Temporal lobe (tissue), 4 donors: ENCODE measurements at places on chromosomes 12 and 14. TPM values are rescaled to one million over a fixed set of nuclear protein-coding genes. Genes with fewer than 3 reads are reported as not detected.

The CACNA2D4 gene
- total RNA-seq = not detected

The CDCA4 gene
- 5.4 TPM for total RNA-seq

The TEX52 gene
- not detected for total RNA-seq

The CYP46A1 gene
- 6.1 TPM for total RNA-seq

The RIMBP2 gene
- total RNA-seq = 34.2 TPM
